Kidney epithelial cell (primary cell): ENCODE measurements at places on chromosomes 1 and 21.

DNA sequence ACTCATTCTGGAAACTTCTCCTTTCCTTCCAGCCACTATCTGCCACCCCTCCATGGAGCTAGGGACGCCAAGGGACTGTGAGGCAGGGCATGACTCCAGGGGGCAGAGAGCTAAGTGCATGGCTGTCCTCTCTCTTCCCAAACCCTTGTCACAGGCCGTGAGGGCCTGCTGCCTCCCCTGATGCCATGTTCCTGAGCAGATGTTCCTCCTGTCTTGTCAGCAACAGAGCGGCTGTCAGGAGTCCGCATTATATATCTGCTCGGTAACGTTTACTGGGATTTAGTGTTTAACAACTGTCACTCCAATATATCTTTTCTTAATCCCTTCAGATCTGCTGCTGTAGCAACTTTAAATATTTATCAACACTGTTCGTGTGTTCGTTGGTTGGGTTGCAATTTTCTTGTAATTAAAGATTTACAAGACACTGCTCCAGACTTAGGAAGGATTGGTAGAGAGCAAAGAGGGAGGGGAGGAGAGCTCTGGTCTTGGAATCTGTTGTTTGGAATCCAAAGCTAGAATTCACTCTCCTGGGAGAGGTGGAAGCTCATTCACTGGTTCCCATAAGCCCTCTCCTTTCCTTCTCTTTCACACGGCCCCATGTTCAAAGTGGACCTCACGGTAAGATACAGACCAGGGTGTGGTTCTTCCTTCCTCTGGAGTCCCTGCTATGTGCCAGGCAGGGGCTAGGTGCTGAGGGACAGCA lies 76.2 kb downstream of the MDM4 start:
- no peak for DNase-seq

DNA sequence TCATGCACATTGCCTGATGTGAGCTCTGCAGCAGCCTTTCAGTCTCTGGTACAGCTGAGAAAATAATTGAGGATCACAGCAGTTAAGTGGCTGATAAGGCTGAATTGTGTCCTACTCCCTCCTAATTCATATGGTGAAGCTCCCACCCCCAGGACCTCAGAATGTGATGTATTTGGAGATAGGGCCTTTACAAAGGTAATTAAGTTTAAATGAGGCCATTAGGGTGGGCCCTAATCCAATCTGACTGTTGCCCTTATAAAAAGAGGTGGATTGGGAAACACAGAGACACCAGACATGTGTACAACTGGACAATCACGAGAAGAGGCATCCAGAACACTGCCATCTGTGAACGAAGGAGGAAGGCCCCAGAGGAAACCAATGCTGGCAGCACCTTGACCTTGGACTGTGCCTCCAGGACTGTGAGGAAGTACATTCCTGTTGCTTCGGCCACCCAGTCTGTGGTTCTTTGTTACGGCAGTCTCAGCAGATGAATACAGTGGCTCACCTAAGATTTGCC lies 148.1 kb downstream of the TRABD2B start:
- DNase-seq: no peak

GRCh38 chr1:206713910-206714312 lies 29.2 kb downstream of the MAPKAPK2 start:
- DNase-seq: no peak

- no peak for DNase-seq
Measured at GRCh38 chr1:17372955-17373354, 959 bp downstream of the PADI6 start.

DNA sequence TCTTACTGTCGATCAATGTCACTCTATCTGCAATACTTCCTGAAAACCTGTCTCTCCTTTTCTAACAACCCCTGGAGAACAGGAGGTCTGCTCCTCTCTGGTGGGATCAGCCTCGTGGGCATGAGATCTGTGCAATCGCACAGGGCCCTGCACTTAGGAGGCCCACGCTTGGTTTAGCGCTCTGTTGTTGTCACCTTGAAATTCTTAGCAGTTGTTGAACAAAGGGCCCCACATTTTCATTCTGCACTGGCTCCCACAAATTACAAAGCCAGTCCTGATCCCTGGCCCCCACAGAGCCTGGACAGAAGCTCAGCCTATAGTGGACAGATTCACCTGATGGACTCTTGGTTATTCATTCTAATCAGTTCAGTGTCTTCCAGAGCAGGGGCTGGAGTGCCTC lies 18.6 kb downstream of the SPOCD1 start:
- DNase-seq: no peak

DNA sequence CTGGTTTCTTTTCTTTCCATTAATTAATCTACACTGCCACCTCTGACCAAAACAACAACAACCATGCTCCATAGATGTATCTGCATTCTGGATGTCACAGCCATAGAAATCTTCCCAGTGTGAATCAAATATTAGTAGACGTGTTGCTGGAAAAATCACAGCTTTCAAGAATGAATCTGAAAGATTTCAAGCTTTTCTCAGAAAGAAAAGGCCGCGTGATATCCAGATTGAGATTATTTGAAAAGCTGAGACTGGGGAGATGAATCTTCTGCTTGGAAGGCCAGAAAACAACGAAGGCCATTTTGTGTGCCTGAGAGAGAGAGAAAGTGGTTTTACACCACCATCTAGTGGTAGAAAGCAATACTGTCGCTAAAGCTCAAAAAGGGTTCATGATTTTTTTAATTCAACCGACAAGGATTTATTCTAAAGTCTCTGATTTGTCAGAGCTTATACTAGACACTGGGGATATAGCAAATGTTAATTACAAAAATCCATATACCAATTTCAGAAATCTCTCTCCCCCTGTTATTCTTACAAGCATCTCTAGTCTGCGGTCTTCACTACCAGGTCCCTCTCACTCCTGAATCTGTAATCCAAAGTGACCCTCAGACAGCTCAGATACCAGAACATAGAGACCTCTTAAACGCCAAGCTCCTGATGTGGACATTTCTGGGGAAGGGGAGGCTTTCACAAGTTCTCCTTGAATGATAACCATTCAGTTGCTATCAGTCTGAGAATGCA lies 87.5 kb upstream of the SGIP1 start:
- peak; percentile 9 for DNase-seq
